ENCODE measurements at places on chromosomes 5 and 9.

DNA sequence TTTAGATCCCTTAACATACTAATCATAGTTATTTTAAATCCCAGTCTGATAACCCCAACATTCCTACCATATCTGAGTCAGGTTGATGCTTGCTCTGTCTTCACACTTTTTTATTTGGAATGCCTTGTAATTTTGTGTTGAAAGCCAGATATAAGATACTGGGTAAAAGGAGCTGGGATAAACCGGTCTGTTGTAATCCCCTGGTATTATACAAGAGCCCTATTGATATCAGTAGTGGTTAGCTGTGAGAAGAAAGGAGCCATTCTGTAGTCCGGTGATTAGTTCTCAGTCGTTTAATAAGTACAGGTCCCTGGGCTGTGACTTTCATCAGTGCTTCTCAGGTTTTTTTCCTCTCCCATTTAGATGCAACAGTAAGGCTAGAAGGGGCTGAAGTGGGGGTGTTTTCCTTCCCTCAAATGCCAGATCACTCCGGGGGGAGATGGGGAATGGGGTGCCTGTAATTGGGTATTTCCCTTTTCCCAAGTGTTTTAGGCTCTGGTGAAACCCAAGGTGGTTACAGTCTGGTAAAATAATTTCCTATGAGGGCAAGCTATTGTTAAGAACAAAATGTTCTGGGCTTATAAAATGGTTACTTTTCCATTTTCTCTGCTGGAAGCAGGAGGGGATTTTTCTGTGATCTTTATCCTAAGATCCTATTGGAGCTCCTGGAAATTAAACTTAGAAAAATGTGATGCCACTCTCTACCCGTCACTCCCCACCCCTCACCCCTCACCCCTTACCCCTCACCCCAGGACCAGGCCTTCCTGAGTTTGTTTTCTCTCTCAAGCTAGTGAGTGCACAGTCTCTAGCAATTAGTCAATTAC, 72.7 kb downstream of the KCNN2 start:
- DNase-seq, result no peak

DNA sequence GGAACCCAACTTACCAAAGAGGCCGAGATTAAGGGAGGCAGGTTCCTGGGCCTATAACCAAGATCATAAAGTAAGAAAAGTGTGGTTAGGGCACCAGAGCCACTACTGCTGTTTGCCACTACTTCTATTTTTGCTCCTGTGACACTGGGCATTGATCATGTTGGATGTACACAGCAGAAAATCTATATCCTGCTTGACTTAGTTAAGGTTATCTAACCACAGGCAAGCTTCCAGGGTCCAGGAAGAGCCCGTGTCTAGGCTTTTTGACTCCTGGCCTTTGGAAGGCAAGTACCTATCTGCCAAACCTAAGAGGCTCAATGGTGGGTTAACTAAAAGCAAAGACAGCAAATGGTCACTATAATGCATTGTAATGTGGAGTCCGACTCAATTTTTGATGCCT, 497.5 kb upstream of the DMAC1 start:
- DNase-seq, result no peak

GRCh38 chr5:159962214-159962613, 45.9 kb downstream of the ADRA1B start:
- DNase-seq, result no peak

- DNase-seq, result no peak
Observed at GRCh38 chr9:130833031-130833990, 1.7 kb upstream of the ABL1 start.

DNA sequence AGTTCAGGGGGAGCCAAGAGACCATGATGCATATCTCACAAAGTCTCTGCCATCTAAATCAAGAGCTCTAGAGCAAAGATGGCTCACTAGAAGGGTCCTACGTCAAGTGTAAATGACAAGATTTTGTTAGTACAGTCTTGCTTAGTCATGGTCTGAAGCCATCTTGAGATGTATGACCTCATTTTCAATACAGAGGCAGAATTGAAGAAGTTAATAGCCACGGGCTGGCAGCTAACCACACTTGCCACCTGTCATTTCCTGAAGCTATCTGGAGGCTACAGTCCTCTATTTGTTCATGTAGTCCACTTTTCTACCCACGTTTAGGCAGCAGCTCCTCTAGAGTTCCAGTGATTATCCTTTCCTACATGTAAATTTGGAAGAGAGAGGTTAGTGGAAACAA, 231.7 kb upstream of the CDH12 start:
- DNase-seq, result no peak

GRCh38 chr5:171578829-171579491, 159.5 kb downstream of the FGF18 start:
- DNase-seq, result no peak

GRCh38 chr9:12954441-12954840, 179.6 kb downstream of the LURAP1L start:
- DNase-seq, result no peak

- DNase-seq, result no peak
Observed at GRCh38 chr5:131366428-131366827, 102.6 kb downstream of the CDC42SE2 start.

- DNase-seq, result no peak
Observed at GRCh38 chr5:168865968-168866367, 286.8 kb upstream of the PANK3 start.

GRCh38 chr9:93574900-93575795, 1.2 kb upstream of the PHF2 start:
- DNase-seq, result no peak

- DNase-seq, result peak; percentile 49
Observed at GRCh38 chr5:9498541-9499497, 47.1 kb downstream of the SEMA5A start.

DNA sequence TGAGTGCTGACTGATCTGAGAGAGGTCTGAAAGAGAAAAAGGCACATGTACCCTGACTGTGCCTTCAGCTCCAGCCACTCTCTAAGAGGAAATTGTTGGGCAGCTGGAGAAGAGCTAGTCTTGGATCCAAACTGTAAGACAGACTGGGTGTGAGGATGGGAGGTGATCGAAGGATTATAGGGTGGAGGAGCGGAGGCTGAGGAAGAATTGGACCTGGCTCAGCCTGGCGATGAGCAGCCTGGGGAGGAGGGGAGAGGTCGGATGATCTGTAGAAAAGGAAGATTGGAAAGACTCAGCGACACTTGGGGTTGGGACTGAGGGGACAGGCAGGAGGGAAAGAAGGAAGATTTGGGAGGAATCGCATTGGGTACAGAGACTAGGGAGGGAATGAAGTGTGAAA, 98.6 kb upstream of the SLC25A48 start:
- DNase-seq, result no peak

DNA sequence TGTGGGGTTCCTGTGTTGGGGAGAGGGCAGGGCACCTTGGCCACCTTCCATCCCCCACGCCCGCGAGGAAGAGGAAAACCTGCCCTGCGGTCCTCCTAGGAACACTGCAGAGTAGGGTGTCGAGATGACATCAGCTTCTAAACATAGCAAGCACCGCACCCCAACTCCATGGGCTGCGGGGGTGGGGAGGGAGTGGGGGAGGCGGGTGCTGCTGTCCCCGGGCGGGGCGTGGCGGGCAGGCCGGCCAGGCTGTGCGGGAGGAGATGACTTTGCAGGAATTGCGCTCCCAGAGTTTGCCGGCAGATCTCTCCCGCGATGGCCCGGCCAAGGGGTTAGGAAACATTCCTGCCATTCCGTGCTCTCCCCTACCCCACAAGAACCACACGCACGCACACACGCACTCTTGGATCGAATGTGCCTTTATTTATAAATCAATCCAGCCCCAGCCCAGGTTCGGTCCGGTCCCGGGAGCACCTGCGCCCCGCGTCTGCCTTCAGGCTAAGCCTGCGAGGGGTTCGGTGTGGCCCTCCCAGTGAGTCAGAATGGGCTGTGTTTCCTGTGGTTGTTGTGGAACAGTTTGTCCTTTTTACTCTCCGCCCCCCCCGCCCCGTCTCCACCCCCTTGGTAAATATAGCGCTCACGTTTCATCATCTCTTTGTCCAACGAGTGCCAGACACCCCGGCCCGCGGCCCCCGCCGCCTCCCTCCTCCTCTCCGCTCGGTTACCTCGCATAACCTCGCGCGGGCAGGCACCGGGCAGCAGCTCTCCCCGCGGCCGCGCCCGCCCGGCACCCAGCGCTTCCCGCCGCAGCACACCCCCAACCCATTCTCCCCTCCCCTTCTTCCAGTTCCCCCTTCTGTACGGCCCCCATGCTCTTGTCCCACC, 5.3 kb upstream of the KLF9 start:
- peak; percentile 88 for DNase-seq

DNA sequence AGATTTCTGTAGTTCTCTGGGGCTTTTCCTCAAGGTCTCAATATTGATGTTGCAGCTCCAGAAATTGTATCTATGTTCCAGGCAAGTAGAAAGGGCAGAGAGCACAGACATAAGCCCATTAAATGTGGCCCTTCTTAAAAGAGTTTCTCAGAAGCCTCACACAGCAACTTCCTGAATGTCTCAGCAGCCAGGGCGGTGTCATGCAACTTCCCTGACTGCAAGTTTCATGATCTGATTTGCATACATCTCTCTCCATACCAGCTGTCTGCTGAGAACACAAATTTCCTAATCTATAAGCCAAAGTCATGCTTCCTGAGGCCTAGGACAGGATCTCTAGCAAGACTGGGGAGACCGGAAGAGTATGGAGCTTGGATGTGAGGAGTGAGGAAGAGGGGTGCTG, 13.0 kb downstream of the RGS7BP start:
- DNase-seq, result no peak

GRCh38 chr9:3478549-3478953, 47.2 kb downstream of the RFX3 start:
- DNase-seq, result no peak

- DNase-seq, result no peak
Observed at GRCh38 chr9:127549218-127549617, 62.9 kb upstream of the STXBP1 start.

DNA sequence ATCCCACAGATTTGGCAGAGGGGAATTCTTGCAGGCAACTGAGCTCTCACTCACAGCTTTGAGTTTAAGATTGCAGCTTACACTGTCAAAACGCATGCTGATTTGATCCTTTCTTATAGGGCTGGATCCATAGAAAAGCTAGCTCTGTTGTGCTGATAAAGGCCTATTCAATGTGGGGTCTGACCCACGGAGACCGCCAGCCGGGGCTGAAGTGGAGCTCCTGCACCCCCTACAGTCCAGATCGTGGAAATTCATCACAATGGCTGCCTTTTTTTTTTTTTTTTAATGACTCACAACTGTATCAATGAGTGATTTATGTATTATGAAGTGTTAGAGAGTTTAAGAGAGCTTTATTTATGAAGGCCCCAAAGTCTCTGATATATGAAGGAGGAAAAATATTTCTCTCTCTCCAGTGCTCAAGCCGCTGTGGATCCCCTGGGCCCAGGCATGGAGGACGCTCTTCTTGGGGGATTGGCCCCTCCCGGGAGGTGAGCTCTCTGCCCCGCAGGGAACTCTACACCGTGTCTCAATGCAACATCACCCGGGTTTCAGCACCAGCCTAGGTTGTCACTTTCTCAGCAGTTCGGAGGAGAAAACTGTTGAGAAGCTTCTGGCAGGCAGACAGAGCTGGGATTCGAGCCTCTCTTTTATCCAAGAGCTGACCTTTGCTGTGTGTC, 700.2 kb downstream of the IRX1 start:
- DNase-seq, result no peak

- no peak for DNase-seq
Observed at GRCh38 chr9:97179616-97180015, 127.8 kb upstream of the CCDC180 start.

DNA sequence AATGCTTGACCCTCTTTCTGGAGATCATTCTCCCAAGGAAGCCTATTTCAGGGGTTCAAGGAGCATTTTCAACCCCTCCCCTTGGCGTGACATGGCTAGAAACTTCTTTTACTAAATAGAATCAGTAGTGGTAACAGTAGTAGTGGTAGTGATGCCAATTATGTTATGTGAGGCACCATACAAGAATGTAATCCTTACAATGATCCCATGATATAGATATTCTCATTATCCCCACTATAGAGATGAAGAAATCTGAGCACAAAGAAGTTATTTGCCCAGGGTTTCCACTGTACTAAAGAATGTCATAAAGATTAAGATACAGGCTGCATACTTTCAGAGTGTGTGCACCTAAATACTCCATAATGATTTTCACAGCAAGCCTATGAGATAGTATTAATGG, 155.4 kb upstream of the CLINT1 start:
- DNase-seq, result no peak

DNA sequence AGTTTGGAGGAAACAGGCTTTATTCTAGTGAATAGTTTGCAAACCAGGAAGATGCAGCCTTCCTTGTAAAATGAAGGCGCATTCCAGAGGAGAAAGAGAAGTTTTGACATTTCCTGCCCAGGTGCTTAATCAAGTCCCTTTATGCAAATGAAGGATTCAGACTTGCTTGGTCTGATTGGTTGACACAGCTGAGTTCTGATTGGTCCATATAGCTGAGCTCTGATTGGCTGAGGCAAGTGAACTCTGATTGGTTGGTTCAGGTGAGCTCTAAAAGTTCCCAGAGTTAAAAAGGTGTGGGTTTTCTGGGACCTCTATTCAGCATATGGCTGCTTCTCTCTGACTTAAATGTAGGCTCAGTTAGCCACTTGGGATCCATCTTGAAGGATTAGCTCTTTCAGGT, 151.0 kb downstream of the CACNA1B start:
- no peak for DNase-seq

- no peak for DNase-seq
Observed at GRCh38 chr5:138360941-138361452, 8.5 kb downstream of the KDM3B start.

GRCh38 chr5:150497274-150497988, 10.5 kb upstream of the NDST1 start:
- peak; percentile 94 for DNase-seq

GRCh38 chr5:14036947-14037346, 92.5 kb upstream of the DNAH5 start:
- peak; percentile 70 for DNase-seq

GRCh38 chr9:122806661-122807060, 6.7 kb downstream of the OR1K1 start:
- no peak for DNase-seq

GRCh38 chr5:169721771-169722170, 84.7 kb downstream of the DOCK2 start:
- no peak for DNase-seq

DNA sequence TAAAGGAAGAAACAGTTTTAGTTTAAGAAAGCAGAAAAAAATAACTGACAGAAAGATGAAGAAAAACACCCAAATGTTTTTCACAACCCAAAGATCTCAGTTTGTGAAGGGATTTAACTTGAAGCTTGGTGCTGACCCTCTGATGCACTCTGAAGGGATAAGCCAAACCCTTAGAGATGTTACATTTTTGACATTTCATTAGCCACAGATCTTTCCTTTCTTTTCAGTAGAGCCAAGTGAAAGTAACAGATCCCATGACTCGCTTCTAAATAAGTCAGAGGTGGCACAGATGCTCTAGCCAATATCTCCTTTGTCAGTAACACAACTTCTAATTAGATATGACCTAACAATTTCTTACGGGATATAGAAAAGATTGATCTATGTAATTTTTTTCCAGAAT, 394.5 kb upstream of the EDIL3 start:
- no peak for DNase-seq

- DNase-seq, result peak; percentile 7
Observed at GRCh38 chr5:152532714-152533113, 127.6 kb upstream of the NMUR2 start.
